ENCODE measurements at places on chromosomes 12 and 14.

- DNase-seq: no peak
Observed at GRCh38 chr14:91252871-91253794, 8.6 kb upstream of the GPR68 start.

DNA sequence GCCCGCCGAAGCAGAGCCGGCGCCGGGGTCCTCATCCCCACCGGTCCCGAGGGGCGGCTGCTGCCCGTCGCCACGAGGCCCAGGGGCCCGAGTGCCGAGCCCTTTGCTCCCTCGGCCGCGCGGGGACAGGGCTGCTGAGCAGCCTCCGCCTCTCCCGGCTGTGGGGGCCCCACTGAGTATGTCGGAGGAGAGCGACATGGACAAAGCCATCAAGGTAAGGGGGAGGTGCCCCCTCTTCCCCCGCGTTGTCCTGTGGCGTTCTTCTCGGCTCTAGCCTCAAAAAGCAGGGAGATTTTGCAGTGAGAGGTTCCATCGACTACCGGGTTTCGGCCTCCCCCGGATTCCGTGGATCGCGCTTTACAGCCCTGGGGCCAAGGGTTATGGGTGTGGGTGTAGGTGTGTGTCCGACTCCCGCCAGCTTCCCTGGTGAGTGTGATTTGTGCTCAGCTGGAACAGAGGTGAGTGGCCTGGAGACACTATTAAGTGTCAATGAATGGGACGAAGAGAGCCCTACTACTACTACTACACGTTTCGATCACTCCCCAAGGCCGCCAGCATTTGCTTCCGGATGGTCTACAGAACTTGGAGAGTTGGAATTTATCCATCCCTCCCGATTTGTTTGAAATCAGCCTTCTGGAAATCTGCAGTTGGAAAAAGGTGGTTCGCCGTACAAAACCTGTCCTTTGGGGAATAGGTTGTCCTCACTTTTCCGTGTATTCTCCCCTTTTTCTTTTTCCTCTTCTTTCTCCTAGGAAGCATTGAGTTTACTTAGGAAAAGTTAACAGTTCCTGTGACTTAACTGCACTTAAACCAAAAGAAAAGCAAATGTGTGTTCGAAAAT lies 748 bp downstream of the MAPKAPK5 start:
- no peak for DNase-seq

- DNase-seq: no peak
Observed at GRCh38 chr12:40262657-40263056, 37.9 kb downstream of the LRRK2 start.

DNA sequence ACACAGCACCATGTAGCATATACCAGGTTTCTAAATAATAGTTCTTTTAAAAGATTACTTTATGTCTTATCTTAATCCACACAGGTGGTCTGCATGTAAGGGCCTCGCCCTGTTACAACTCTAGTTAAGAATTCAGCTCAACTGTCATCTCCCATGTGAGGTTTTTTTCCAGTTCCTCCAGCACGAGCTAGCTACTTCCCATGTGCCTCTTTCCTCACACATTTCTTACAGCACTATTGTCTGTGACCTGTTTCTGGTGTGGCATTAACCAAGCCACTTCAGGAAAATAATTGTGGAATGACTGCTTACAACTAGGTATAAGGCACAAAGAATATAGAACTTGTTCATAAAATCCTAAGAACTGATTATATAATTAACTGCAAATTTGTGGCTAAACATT lies 65.5 kb downstream of the SH2B3 start:
- no peak for DNase-seq

DNA sequence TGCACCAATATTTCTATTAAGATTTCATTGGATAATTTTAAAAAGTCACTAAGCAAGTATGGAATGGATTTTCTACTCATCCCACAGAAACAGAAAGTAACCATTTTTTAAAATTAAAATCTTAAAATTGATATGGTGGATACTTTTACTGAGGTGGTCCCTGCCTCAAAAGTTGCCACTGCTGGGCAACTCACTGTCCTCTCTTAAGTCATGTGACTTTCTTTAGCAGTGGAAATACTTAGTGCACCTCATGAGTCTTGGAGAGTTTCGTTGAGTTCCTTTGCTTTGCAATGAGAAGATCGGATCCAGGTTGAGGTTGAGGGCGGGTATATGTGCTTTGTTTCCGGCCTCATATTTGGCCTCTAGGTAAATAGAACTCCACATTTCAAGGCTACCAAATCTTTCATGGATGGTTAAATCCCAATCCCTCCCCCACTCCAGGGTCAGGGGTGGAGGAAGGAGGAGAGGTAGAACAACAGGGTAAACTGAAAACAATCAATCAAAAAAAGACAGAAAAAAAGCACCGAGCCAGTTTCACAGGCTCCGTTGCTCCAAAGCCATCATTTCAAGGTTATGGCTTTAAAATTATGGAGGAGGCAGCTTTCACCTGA lies 39.5 kb upstream of the DUSP6 start:
- no peak for DNase-seq
